Fibroblast of skin of right quadriceps (primary cell): ENCODE measurements at places on chromosomes 16 and 17.
A peak's percentile ranks its signal among the peaks of the same experiment; 100 is the strongest.

DNA sequence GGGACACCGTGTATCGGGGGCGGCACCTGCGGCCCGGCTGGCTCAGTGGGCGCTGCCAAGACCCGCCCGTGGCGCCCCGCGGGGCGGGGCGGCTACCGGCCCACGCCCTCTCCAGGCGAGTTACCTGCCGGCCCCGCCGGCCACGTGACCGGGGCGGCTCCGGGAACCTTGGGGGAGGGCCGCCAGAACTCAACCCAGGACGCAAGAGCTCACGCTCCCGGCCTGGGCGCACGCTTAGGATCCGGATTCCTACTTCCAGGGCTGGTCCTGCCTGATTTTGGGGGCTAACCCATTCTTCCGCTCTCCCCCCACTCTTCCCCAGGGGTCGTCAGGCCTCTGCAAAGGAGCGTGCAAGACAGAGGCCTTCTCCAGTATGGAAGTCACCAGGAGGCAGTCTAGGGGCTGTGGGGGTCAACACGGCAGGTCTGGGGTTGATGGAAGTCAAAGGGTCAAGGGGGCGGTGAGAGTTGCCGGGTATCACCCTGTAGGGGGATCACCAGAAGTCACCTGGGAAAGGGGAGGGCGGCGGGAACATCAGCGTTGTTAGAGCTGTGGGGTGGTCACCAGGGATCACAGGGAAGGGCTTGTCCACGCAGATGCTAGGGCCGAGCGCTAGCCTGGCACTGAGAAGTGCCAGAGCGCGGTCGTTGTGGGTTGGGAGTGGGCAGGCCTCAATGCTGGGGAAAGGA is 354 bp upstream of the ESRP2 start:
- DNase-seq = no peak

GRCh38 chr17:43900183-43900857 is 7.0 kb downstream of the MPP2 start:
- peak; percentile 82 for DNase-seq

- peak; percentile 89 for DNase-seq
Observed at GRCh38 chr17:44547625-44548267, 9.5 kb upstream of the FZD2 start.

DNA sequence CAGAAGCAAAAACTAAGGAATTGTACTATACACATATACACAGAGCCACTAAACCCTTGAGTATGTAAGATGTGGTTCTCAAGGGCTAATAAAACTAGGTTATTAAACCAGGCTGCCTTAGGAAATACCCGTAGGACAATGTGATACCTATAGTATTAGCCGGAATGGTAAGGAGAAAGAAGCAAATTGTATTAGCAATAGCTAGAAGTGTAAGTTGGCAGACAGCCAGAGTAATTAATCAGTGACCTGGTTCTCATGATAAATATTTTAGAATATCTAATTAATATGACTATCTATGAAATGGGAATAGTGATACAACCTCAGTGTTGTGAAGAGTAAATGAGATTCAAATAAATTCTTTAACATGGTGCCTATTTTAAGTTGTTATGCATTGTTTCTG is 18.6 kb downstream of the GDPD1 start:
- no peak for DNase-seq

DNA sequence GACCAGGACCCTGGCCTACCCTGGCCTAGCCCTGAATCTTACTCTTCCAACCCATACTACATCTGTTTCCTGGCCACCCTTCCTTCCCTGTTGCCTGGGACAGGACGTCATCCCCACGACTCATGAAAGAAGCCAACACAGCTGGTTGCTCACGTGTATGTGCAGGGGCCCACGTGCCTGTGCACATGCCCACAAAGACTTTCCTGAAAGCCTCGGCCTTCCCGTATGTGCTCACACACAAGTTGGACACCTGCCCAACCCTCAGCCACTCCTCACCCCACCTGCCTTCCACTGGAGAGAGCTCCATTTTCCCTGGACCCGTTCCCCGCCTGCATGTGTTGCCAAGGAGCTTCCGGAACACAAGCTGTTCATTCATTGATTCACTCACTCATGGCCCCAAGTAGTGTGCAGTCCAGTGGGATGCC is 7.0 kb downstream of the PLXDC1 start:
- peak; percentile 85 for DNase-seq

DNA sequence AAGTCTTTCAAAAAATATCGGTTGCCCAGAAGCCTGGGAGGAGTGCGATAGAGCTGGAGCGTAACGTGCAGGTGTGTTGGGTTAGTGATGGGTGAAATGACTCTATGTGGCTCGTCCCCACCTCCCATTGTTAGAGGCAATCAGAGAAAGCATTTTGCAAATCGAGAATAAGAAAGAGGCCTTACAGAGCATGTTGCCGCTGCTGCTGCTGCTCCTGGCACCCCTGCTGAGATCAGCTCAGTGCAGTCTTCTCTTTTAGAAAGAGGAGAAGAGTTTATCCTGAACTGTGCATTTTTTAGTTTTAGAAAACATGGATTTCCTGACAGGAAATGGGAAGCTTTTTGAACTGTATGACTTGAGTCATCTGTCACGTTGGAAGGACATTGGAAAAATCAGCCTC is 774.5 kb upstream of the RBFOX1 start:
- DNase-seq = no peak
